ENCODE measurements at places on chromosomes 1 and 21.

DNA sequence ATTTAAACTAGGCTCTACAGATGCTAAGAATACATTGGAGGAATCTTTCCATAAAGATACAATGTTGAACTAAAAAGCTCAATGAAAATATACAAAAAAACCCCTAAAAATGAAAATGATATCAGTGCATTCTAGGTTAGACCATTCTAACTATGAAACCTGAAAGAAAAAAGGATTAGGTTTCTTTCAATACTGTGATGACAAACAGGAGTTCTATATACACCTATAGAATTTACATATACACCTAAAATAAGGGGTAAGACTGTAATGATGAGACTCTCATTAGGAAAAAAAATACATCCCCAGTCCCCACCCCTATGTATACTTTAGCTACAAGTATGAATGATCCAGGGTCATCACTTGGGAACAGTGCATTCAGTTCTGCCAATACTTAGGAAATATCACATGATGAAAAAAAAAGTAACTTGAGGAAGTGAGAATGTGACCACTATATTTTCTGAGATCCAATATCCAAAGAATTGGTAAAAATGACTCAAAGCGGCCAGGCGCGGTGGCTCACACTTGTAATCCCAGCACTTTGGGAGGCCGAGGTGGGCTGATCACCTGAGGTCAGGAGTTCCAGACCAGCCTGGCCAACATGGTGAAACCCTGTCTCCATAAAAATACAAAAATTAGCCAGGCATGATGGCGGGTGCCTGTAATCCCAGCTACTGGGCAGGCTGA, 26.3 kb downstream of the SELENOF start:
- DNase-seq, result no peak

DNA sequence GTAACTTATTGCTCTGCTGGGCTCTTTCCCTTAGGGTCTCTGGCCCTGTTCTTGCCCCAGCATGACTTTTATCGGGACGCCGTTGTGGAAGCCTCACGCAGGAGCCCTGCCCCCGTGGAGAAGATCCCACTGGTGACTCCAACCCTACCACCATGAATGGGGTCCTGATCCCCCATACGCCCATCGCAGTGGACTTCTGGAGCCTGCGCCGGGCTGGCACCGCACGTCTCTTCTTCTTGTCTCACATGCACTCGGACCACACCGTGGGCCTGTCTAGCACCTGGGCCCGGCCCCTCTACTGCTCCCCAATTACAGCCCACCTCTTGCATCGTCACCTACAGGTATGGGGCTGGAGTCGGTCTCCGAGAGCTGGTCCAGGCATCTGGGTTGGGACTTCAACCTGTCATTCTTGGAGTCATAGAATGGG, 322 bp downstream of the DCLRE1B start:
- DNase-seq, result no peak

GRCh38 chr1:101483982-101484688, 247.3 kb downstream of the S1PR1 start:
- DNase-seq, result no peak

DNA sequence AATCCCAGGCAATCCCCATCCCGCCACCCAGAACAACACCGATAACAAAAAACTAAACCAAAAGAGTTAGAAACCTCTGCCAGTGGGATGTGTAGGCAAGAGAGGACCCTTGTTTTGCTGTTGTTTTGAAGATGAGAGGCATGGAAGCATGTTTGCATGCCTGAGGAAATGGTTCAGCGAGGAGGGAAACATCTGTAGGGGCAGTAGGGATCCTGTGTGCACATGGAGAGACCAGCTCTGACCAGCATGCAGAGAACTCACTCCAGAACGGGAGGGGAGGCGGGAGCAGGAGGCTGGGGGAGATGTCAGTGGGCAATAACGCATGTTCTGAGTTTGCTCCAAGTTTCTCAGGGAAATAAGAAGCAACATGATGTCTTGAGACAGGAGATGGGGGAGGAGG, 5.3 kb downstream of the CLDN14 start:
- DNase-seq, result no peak

- no peak for DNase-seq
Measured at GRCh38 chr1:47374501-47374900, 40.9 kb downstream of the CMPK1 start.

DNA sequence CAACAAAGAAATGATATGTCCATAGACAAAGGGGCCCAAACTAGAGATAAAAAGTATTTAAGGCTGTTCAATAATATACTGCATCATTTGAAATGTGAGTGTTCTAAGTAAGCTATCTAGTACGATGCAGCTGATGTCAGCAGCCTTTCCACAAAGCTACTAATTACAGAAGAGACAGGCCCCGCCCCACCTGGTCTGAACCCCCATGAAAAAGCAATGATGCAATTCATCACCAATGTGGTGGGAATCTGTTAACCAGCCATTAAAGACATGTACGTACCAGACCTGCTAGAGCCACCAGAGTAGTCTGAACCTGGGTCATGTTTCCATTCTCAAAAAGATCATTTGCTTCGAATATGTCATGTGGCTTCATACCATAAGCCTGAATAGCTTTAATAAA, 25.1 kb downstream of the CNN3 start:
- DNase-seq, result no peak

DNA sequence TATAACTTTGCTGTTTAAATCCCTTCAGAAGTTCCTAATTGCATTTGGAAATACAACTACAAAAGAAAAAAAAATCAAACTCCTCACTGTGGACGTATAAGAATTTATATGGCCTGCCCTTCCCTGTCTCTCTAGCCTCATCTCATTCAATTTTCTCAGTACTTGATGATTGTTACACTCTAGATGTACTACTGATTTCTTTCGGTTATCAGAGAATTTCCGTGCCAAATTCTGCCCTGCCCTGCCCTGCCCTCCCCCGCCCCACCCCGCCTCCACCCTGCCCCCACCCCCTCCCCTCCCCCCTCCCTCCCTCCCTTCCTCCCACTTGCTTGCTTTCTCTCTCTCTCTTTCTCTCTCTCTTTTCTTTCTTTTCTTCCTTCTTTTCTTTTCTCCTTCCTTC, 71.7 kb upstream of the MPC2 start:
- no peak for DNase-seq

GRCh38 chr1:24903011-24903461, 27.0 kb downstream of the RUNX3 start:
- DNase-seq, result no peak

DNA sequence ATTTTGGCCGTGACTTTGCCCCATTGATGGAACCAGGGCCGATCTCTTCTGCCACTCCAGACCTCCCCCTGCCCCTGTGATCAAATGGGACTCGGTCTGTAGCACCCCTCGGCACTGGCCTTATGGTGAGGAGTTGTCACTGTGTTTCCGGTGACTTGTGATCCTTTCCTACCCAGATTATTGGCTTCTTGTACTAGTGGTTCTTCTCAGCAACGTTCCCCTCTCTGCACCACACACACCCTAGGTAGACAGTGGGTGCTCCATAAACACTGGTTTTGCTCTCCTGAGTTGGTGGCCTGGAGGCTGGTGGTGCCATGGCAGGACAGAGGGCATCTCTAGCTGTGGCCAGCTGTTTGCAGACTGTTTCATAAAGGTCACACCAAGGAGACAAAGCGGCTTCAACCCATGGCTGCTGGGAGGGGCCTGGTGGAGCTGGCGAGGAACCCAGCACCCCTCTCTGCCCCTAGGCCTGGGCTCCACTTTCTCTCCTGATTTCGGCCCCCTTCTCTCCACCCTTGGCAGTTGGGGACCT, 50.7 kb downstream of the DHRS3 start:
- no peak for DNase-seq

DNA sequence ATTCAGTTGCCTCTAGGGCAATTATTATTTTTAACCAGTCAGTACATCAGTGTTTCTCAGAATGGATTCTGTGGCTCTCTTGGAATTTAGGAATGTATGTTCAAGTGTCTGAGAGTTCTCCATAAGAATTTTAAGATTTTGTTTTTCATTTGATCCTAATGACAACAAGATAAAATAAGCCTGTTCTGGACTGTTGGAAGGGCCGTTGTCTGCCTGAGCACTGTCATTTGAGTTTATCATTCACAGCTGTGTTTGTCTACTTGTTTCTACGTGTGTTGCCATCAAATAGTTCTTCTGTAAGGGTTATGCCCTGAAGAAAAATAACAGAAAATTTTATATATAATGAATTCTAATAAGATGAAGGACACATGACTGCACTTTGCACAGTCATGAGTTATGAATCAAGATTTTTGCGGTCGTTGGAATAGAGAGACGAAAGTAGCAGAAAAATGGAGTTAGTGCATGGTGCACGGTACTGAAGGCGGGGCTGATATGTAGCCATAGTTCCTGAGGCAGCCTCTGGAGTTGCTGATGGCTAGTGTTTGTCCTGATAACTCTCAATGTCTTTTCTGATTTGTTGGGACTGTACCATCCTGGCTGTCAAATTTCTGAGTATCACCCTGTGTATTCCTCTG, 92.5 kb downstream of the NOS1AP start:
- no peak for DNase-seq

- DNase-seq, result no peak
Measured at GRCh38 chr1:163055005-163055404, 14.2 kb upstream of the RGS4 start.

- no peak for DNase-seq
Measured at GRCh38 chr1:87584586-87584985, 255.9 kb downstream of the LMO4 start.

DNA sequence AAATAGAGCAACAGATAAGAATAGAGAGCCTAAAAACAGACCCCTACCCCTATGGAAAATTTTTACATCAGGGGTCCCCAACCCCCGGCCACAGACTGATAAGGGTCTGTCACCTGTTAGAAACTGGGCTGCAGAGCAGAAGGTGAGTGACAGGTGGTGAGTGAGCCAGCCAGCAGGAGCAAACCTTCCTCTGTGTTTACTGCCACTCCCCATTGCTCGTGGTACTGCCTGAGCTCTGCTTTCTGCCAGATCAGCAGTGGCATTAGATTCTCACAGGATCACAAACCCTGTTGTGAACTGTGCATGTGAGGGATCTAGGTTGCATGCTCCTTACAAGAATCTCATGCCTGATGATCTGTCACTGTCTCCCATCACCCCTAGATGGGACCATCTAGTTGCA, 174.1 kb downstream of the FOXD2 start:
- DNase-seq, result peak; percentile 9

DNA sequence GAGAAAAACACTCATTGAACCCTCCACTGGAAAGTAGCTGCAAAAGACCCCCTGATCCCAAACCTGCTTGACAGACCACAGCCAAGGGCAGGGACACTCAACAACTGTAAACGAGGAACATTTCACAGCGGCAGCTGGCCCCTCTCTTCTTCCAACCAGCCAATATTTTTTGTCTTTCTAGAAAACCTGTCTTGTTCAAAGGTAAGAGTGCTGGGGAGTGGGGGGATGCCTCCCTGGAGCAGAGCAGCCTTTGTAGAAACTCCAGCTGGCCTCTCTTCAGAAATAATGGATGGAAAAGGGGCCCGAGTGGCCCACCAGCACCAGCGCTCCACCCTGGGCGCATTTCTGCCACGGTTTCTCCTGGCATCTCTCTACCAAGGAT, 384.0 kb downstream of the RRAGC start:
- no peak for DNase-seq

DNA sequence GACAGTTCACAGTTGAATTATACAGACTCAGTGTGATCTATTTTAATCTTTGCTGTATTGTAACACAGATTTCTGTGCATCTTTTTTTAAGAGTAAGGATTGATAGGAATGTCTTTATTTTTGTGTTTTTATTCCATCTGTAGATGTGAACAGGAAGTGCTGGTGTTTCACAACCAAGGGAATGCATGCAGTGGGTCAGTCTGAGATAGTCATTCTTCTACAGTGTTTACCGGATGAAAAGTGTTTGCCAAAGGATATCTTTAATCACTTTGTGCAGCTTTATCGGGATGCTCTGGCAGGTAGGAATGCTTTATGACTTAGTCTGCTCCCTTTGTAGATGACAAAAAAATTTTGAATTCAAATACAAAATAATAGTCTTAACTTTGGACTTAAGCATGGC, 84.5 kb downstream of the CC2D1B start:
- DNase-seq, result no peak

DNA sequence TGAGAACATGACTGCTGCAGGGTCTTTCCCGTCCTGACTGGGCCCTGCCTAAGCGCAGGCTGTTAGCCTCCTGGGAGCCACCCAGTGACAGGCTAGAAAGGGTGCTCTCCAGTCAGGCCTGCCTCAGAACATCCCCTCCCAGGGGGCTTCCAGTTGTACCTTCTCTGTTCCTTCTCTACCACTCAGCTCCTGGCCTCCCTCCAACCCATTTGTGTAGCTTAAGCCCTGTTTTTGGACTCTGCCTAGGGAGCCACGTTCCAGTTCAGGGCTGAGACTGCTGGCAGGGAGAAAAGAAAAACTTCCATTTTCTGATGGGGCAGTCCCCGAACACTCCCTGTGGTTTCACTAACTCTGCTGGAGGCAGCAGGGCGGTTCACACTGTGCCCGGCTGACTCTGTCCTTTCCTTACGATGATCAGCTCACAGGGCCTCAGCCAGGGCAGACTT, 15.3 kb upstream of the POU3F1 start:
- DNase-seq, result no peak

DNA sequence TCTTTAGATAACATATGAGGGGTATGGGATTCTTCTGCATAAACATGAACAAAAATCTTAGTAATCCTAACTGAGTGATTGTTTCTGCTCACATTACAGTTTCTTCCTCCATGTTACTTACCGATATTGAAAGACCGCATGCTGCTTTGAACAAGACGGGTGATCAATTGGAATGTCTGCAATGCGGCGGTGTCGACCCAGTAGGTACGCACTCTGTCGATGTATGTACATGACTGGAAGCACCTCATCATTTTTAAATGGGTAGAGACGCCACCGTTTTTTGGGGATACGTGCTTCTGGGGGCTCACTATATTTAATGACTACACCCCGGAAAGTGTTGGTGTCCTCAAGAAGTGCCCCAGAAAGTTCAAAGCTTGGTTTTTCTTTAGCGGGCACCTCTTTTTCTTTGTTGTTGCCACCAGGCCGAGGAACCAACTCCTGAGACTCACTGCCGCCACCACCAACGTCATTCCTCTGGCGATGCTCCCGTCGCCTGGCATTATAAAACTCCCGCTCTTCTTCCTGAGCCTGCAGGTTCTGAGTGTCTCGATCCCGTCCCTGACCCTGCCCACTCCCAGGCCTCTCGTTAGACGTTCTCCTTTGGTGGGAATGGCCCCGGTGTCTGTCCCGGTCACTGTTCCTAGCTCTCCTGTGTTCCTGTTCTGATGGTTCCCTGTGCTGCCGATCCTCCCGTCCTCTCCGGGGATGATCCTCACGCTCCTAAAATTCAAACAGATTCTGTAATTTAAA, 13.9 kb downstream of the SNIP1 start:
- no peak for DNase-seq

GRCh38 chr1:151085953-151086559, 15.5 kb downstream of the GABPB2 start:
- no peak for DNase-seq

GRCh38 chr1:70902211-70902610, 145.4 kb downstream of the PTGER3 start:
- DNase-seq, result no peak

DNA sequence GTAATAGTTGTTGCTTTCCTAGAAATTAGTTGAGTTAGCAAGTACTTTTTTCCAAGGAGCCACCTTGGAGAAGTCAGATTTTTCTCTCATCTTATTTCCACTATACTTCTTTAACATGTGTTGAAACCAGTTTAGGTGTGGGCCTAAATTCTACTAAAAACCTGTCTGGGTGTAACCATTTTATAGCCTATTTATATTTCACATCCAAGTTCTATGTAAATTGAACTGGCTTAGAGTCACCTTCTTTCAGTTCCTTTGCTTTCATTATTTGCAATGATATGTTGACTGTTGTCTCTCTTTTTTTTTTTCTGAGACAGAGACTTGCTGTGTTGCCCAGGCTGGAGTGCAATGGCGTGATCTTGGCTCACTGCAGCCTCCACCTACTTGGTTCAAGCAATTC, 195.6 kb downstream of the CLEC20A start:
- no peak for DNase-seq
